Nephron progenitor cell (in vitro differentiated cells): ENCODE measurements at places on chromosomes 6 and 20.

GRCh38 chr6:6724539-6725467, 136.3 kb downstream of the LY86 start:
- H3K27me3 ChIP-seq = peaks cover 3% of the 10 kb centered on the region
- peaks cover 74% of the 10 kb centered on the region for H3K4me1 ChIP-seq
- DNase-seq = peak; percentile 77
- H3K36me3 ChIP-seq = no peaks in the 10 kb centered on the region
- peak overlapping the region; percentile 90 for H3K27ac ChIP-seq
- peak overlapping the region; percentile 65 for H3K4me3 ChIP-seq

DNA sequence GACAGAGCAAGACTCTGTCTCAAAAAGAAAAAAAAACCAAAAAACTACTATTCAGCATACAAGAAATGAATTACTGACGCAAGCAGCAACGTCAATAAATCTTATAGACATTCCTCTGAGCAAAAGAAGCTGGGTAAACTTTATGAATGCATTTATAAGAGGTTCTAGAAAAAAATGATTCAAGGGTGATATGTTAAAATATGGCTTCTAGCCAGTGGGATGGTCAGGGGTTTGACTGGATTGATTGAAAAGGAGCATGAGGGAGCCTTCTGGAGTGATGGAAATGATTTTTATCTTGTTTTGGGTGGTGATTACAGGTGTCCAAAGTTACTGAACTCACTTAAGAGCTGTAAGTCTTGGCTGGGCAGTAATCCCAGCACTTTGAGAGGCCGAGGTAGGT, 64.9 kb upstream of the SALL4 start:
- no peak overlapping the region for H3K27ac ChIP-seq
- H3K4me1 ChIP-seq = peaks cover 39% of the 10 kb centered on the region
- no peaks in the 10 kb centered on the region for H3K36me3 ChIP-seq
- H3K27me3 ChIP-seq = peaks cover 3% of the 10 kb centered on the region
- no peak for DNase-seq

- H3K4me3 ChIP-seq = no peak overlapping the region
- peaks cover 14% of the 10 kb centered on the region for H3K4me1 ChIP-seq
- H3K36me3 ChIP-seq = no peaks in the 10 kb centered on the region
- peaks cover 2% of the 10 kb centered on the region for H3K27me3 ChIP-seq
- no peak for DNase-seq
Observed at GRCh38 chr20:17017232-17017631, 209.6 kb upstream of the PCSK2 start.

- H3K36me3 ChIP-seq = no peaks in the 10 kb centered on the region
- H3K27me3 ChIP-seq = peaks cover 6% of the 10 kb centered on the region
- H3K4me3 ChIP-seq = peak overlapping the region; percentile 51
- peak overlapping the region; percentile 93 for H3K27ac ChIP-seq
- DNase-seq = no peak
Observed at GRCh38 chr6:89985751-89986493, 91.7 kb downstream of the GJA10 start.

- peaks cover 6% of the 10 kb centered on the region for H3K27me3 ChIP-seq
- DNase-seq = no peak
- H3K4me3 ChIP-seq = no peak overlapping the region
- H3K36me3 ChIP-seq = no peaks in the 10 kb centered on the region
- H3K4me1 ChIP-seq = no peaks in the 10 kb centered on the region
Observed at GRCh38 chr6:34179106-34179720, 33.3 kb upstream of the GRM4 start.

- H3K27ac ChIP-seq = no peak overlapping the region
- H3K27me3 ChIP-seq = peaks cover 11% of the 10 kb centered on the region
- no peaks in the 10 kb centered on the region for H3K36me3 ChIP-seq
- no peak overlapping the region for H3K4me3 ChIP-seq
- H3K4me1 ChIP-seq = no peaks in the 10 kb centered on the region
Observed at GRCh38 chr20:20253744-20254330, 114.1 kb upstream of the INSM1 start.

DNA sequence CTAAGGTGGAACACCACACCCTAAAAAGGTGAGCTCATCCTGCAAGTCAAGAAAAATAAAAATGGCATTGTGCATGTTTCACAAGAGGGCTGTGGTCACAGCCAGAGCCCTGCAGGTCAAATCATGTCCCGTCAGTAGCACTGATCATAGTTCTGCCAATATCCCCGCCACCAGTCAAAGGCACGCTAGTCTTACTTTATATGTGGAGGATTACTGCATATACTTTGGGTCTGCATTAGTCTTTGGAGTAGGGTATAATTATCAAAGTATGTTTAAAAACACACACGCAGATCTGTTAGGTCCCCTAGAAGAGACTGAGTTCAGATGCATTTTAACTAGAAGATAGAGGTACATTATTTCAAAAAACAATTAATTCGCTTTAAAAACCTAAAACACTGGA, 1.8 kb downstream of the PERP start:
- peaks cover 30% of the 10 kb centered on the region for H3K36me3 ChIP-seq
- H3K27ac ChIP-seq = no peak overlapping the region
- H3K4me1 ChIP-seq = peaks cover 44% of the 10 kb centered on the region
- DNase-seq = no peak
